ENCODE measurements at places on chromosomes 12 and 14. TPM values are rescaled to one million over a fixed set of nuclear protein-coding genes. Genes with fewer than 3 reads are reported as not detected.

SIX6 gene
- total RNA-seq: 1.2 TPM

PZP gene
- 2.6 TPM for total RNA-seq

KRT5 gene
- total RNA-seq: 446 TPM

GALNT8 gene
- 6.0 TPM for total RNA-seq

DUSP16 gene
- 13.2 TPM for total RNA-seq

KLRD1 gene
- 5.1 TPM for total RNA-seq

CLEC4D gene
- 1.2 TPM for total RNA-seq

HPD gene
- not detected for total RNA-seq
